Astrocyte of the spinal cord (primary cell): ENCODE measurements at places on chromosomes 12 and 14.

GRCh38 chr14:55913324-55914025 lies 204.7 kb upstream of the PELI2 start:
- DNase-seq: peak; percentile 73

DNA sequence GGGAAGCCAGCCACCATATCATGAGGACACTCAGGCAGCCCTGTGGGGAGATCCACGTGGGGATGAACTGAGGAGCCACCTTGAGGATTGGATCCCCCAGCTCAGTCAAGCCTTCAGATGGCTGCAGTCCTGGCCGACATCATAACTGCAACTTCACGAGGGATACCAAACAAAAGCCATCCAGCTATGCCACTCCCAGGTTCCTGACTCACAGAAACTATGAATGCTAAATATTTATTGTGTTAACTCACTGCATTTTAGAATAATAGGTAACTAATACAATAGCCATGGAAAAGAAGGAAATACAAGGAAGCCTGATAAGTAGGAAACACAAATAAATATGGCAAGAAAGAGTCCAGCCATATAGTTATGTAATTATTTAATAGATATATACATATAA lies 42.1 kb upstream of the FAM222A start:
- no peak for DNase-seq

DNA sequence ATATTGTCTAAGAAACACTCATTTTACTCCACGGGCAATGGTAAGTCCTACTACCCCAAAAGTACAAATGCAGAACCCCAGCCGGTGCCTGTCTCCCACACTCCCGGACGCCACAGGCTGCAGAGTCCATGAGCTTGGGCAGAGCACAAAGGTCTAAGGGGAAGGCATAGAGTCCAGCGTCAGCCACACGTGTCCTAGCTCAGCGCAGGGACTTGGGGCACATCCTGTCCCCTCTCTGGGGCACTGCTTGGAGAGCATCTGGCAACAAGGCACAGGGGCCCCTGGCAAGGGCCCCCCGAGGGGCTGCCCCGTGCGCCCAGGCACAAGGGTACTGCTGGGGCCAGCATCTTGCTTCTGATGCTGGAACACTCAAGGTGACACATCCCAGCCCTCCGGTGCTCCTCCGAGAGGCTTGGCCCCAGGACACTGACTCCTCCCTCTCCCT lies 58.4 kb downstream of the BCL11B start:
- DNase-seq: no peak

- no peak for DNase-seq
Observed at GRCh38 chr14:69808919-69809808, 12.1 kb upstream of the SLC10A1 start.

- DNase-seq: no peak
Observed at GRCh38 chr12:32507942-32508320, 108.6 kb downstream of the FGD4 start.

- no peak for DNase-seq
Observed at GRCh38 chr12:3271146-3271545, 194.0 kb downstream of the TSPAN9 start.

- peak; percentile 95 for DNase-seq
Observed at GRCh38 chr14:22190411-22191191, 398.4 kb downstream of the DAD1 start.

GRCh38 chr12:63064080-63064479 lies 86.9 kb downstream of the AVPR1A start:
- DNase-seq: peak; percentile 24

DNA sequence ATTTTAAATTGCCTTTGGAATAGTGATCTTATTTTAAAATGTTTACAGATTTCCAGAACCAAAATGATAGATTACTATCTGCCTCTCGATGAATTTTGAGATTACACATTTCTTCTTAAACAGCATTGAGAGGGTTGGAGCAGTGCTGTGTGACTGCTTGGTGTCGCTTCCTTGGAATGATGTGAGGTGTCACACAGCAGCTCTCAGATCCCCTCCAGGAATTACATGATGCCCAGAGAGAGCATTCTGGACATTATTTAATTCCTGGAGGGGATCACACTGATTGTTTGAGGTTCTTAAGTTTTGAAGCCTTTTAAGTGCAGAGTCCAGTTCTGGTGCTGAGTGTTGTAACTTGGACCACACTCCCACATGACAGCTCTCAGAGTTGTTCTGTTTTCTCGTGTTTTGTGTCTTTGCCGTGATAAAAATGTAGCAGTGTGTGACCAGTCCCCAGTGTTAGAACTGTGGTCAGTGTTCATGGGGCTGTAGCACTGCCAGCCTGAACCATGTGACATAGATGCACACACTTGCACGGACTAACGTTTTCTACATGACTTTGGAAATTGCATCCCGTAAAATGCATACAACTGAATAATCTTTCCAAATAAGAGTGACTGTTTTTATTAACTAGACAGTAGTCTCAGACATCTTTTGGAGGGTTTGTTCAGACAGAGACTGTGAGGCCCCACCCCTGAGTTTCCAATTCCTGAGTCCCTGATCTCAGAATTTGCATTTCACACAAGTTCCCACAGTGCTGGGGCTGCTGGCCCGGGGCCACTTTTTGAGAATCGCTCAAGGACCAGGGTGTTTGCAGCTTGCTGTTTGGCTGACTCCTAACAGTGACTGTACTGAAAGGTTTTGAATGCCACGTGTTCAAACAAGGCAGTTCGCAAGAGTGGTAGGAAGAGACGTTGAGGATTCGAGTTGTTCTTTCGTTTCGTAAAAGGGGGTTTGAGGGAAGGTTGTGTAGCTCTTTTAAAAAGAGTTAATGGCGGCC lies 26.0 kb downstream of the XRCC3 start:
- DNase-seq: peak; percentile 58

GRCh38 chr12:92743026-92743425 lies 40.2 kb downstream of the PLEKHG7 start:
- DNase-seq: no peak
